Smooth muscle cell of the pulmonary artery (primary cell): ENCODE measurements at places on chromosomes 1 and 21. TPM values are rescaled to one million over a fixed set of nuclear protein-coding genes. Genes with fewer than 3 reads are reported as not detected.

The ANP32E gene
- total RNA-seq: 14.9 and 20.9 TPM in 2 replicates

The ARHGAP30 gene
- not detected in 2 replicates for total RNA-seq

The KCNJ9 gene
- under 0.01 TPM in 1 of 2 replicates, not detected in the other for total RNA-seq

The ZNF684 gene
- 2.7 and 3.0 TPM in 2 replicates for total RNA-seq

The GJA9 gene
- 0.07 TPM in 1 of 2 replicates, not detected in the other for total RNA-seq

The SEC16B gene
- 2.5 and 3.2 TPM in 2 replicates for total RNA-seq

The LRRC71 gene
- 0.13 TPM in 1 of 2 replicates, not detected in the other for total RNA-seq

The SLC66A1 gene
- total RNA-seq: 15.9 and 31.2 TPM in 2 replicates

The SLC35F3 gene
- 0.23 TPM in 1 of 2 replicates, not detected in the other for total RNA-seq

The MIS18A gene
- 3.5 and 3.6 TPM in 2 replicates for total RNA-seq

The LAMB3 gene
- total RNA-seq: 40.1 and 52.3 TPM in 2 replicates

The PGBD2 gene
- 7.2 and 9.0 TPM in 2 replicates for total RNA-seq

The ATP13A2 gene
- 38.5 and 66.8 TPM in 2 replicates for total RNA-seq

The DIO1 gene
- total RNA-seq: not detected in 2 replicates

The TRIM58 gene
- total RNA-seq: 0.07 and 0.13 TPM in 2 replicates

The RSPH1 gene
- total RNA-seq: 0.13 TPM in 1 of 2 replicates, not detected in the other

The CLEC20A gene
- not detected in 2 replicates for total RNA-seq

The SETD4 gene
- total RNA-seq: 11.1 and 15.2 TPM in 2 replicates

The F13B gene
- not detected in 2 replicates for total RNA-seq

The KCNJ6 gene
- 0.20 and 1.3 TPM in 2 replicates for total RNA-seq

The FOXD3 gene
- total RNA-seq: not detected in 2 replicates
